A549 (cell line): ENCODE measurements at places on chromosomes 7 and 10.

GRCh38 chr7:66899552-66900280, 21.3 kb upstream of the TMEM248 start:
- no peak for DNase-seq

- DNase-seq, result no peak
Observed at GRCh38 chr7:133843341-133843740, 283.8 kb upstream of the LRGUK start.

- DNase-seq, result no peak
Observed at GRCh38 chr7:121397361-121397760, 1.3 kb upstream of the FAM3C start.

DNA sequence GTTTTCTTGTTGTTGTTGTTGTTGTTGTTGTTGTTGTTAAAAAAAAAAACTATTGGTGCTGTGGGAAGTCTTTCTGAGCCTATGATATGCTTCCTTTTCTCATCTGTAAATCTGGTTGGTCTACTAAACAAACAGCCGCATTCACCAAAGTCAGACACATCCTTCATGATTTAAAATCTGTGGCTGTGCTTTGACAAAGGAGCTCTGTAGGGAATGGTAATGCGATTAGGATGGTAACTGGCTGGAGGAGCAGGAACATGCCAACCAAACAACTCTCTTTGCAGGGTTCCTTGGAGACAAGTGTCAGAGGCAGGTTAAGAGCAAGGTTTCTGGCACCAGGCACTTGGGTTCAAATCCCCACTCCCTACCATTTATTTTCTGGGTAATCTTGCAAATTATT, 14.9 kb upstream of the SP4 start:
- DNase-seq, result no peak

GRCh38 chr10:91347529-91347928, 62.6 kb upstream of the HECTD2 start:
- DNase-seq, result no peak

DNA sequence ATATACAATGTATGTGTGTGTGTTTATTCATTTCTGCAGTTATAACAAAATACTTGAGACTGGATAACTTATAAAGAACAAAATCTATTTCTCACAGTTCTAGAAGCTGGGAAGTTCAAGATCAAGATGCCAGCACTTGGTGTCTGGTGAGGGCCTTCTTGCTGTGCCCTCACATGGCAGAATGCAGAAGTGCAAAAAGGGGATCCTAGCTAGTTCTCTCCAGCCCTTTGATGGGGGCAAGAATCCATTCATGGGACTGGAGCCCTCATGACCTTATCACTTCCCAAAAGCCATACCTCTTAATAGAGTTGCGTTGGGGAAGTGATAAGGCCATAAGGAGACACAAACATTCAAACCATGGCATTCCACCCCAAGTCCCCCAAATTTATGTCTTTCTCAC, 8.4 kb downstream of the GRB10 start:
- no peak for DNase-seq

DNA sequence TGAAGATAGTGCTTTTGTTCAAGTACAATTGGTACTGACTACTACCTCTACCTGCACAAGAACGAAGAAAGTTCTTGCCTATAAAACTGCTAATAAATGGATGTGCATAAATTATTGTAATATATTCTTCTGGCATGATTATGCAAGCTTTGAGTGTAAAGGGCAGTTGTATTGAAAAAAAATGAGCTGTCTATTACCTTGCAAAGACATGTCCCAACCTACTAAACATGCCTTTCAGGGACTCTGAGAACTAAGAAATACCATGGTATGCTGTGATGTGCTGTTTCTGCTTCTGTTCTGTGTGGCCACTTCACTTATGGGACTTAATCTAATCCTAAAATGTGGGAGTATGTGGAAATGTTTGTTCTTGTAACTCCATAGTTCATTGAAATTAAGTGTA, 1083.4 kb downstream of the LRMDA start:
- no peak for DNase-seq

GRCh38 chr7:127976056-127976737, 55.0 kb downstream of the LRRC4 start:
- DNase-seq, result no peak

DNA sequence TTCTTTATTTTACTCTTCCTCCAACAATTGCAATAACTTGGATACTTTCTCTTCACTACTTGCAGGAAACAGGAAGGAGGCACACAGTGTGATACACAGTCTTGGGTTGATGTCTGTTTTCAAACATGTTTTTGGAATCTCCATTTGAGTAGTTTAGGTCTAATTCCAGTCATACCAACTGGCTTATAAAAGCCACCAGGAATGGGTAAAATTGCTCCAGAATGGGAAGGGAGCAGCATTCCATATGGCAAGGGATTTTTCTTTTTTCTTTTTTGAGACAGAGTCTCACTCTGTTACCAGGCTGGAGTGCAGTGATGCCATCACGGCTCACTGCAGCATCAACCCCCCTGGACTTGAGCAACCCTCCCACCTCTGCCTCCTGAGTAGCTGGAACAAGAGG, 545.1 kb upstream of the GALNT17 start:
- DNase-seq, result no peak

GRCh38 chr7:39321245-39321644, 245.0 kb upstream of the YAE1 start:
- DNase-seq, result no peak

- DNase-seq, result no peak
Observed at GRCh38 chr10:44589181-44589943, 204.5 kb upstream of the CXCL12 start.

DNA sequence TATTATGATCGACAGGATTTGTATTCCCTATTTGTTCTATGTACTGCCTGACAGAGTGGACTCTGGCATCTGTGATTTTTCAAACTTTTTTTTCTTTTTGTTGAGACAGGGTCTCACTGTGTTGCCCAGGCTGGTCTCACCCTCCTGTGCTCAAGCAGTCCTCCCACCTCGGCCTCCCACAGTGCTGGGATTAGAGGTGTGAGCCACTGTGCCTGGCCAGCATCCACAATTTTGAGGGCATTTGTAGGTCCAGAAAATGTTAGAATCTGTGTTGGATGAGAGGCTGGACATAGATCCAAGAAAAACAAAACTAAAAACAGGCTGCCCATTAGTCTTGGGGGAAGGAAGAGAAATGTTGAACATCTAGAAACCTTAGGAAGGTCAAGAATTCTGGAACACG, 34.3 kb downstream of the SGPL1 start:
- no peak for DNase-seq

DNA sequence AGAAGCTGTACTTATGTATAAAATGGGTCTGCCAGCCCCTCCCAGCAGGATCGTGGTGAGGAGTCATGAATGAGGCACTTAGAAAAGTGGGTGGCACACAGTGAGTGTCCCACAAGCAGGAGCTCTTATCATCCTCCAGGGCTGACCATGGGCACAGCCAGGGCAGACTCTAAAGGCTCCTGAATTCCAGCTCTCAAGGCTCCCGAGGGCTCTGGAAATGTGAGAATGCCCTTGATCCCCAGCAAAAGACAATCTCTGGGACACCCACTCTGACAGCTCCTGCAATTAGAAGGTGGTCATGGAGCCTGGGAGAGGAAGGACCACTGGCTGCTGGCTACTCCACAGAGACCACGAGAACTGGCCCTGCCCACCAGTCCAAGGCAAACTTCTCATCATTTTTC, 1.6 kb downstream of the VSTM4 start:
- no peak for DNase-seq

- DNase-seq, result no peak
Observed at GRCh38 chr10:91885362-91886079, 23.8 kb downstream of the FGFBP3 start.

DNA sequence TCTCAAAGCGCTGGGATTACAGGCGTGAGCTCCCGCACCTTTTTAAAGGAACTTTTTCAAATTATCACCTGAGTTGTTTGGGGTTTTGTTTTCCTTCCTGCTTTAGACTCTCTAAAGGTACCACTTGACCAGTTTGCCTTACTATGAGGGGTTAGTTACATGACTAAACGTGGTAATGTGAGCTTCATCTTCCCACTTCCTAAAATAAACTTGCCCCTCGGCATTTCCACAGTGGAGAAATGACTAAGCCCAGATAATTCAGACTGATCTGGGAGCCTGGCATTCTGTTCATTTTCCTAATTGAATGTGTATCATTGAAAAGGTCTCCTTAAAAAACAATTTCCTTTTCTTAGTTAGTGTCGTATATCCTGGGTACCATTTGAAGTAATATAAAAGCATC, 163.4 kb downstream of the PLXDC2 start:
- no peak for DNase-seq

GRCh38 chr10:117899181-117899683, 147.5 kb downstream of the RAB11FIP2 start:
- DNase-seq, result no peak

DNA sequence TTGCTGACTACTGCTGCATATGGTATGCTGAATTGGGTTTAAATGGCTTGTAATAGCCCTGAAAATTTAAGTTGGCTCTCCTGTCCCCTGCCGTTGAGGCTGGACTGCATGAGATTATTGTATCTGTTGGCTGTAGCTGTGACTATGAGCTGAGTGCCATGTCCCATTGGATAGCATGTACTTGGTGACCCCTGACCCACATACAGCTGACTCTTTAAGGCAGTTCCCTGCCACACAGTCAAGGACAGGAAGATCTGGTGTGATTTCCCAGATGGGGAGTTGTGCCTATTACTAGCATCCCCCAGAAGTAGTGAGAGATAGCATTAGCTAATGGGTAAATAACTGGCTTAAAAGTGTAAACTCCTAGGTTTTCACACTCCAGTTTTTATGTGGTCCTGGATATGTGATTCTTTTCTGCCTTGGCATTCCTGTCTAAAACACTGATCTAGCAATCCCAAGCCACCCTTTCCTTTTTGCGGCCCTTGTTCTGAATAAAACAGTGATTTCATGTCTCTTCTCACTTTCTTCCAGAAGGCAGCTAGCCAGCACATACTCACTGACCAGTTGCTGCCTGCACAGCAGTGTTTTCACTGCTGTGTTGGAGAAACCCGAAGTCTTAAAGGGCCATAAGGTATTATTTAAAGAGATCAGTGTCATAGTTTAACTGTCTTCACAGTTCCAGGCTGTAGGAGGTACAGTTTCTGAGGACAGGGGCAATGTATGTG, 35.9 kb downstream of the LRRC4 start:
- no peak for DNase-seq

DNA sequence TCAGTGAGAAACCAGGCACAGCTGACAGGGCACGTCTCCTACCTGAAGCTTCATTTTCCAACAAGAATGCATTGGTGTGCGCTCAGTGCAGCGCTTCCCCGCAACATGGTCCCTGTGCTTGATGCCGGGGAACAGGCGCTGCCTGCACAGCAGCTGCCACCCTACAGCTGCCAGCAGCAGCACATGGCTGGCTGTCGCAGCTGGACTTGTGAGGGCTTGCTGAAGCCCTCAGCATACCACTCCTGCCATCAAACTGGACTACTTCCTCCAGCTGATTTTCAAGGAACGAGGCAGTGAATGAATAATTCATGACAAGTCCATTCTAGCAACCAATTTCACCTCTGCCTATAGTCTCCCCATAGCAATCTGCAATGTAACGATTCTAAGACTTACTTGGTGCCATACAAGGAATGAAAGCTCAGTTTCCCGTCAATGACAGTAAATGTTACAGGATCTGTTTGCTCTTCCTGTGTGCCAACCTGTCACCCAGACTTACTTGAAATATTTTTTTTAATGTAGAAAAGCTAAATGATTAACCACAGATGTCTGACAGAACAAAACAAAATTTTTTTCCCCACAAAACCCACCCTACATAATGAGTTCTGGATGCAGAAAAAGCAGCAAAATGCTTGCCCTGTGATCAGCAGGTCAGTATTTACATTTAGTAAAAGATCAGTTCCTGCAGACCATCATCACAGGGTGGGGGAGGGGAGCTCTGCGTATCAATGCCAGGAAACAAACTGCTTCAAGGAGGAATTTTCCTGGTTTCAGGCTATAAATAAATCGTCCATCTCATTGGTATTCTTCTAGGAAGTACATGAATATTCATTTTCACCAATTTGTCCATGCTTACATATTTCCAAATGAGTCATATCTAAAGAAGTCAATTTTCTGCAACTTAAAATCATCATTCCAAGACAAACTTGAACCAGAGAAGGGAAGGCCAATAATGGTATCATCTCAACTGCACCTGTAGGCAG, 140.6 kb downstream of the ALOX5 start:
- no peak for DNase-seq

DNA sequence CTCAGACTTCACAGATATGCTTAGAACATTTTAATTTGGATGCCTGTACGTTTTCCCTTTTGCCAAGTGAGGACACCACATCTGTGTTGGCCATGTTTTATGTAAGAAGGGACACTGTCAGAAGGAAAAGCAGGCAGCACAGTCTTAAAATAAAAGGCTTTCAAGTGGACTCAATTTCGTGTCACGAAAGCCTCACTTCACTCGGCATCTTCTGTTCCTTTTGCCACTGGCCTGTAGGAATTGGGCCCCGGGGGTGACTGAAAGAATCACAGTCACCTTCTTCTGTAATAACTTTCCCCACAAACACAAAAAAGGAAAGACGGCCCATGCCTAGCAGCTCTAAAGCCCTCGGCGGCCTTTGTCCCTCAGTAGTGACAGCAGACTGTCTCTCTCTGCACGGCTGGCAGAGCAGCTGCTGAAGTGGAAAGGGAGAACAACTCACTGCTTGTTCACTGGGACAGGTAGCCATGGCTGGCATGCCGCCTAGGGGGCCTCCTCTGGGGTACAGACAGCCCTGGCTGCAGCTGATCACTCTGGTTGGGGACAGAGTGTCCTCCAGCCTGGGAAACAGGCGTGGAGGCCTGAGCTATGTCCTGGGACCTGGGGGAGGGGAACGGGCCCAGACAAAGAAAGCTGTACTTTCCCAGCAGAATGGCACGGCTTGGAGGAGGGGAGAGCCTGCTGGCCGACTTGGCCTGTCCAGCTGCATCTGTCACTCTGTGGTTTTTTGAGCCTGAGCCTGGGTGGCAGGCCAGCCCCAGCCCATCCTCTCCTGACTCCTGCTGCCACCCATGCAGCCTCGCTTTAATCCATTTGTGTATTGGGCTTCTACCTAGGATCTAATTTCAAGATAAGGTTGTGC, 4.4 kb downstream of the RASSF4 start:
- no peak for DNase-seq

DNA sequence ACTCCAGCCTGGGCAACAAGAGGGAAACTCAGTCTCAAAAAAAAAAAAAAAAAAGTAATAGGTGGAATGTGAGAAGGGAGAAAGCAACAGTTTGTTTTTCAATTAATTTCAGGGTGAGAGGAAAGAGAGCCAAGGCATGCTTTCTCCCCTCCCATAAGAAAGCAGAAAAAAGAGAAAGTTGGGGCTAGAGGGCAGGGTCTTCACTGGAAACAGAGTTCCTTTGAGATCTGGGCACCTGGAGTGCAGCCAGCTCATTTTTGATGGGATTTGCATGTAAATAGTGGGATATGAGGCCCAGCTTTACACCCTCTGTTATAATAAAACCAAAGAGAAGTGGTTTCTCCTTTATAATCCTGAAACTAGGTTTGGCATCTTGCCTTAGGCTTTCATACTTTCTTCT, 13.8 kb upstream of the STOX1 start:
- no peak for DNase-seq

DNA sequence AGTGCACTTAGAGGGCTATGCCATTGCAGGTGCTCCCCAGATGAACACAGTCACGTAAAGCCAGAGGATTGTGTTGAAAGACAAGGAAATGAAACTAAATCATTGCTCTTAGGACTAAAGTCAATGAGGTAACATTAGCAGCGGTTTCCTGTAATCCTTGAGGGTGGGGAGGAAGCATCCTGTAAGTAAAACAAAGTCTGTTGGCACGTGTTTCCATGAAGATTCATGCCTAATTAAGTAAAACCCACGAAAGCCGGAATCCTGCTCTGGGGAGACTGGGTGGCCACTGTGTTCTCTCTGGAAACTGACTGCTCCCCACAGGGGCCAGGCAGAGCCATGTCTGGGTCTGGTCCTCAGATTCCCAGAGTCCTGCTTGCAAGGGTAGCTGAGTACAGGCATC, 18.3 kb downstream of the STEAP1B start:
- DNase-seq, result no peak
